CD8-positive, alpha-beta memory T cell (primary cell): ENCODE measurements at places on chromosomes 4 and X.

GRCh38 chr4:121344098-121344497, 36.7 kb downstream of the QRFPR start:
- no peak for DNase-seq

DNA sequence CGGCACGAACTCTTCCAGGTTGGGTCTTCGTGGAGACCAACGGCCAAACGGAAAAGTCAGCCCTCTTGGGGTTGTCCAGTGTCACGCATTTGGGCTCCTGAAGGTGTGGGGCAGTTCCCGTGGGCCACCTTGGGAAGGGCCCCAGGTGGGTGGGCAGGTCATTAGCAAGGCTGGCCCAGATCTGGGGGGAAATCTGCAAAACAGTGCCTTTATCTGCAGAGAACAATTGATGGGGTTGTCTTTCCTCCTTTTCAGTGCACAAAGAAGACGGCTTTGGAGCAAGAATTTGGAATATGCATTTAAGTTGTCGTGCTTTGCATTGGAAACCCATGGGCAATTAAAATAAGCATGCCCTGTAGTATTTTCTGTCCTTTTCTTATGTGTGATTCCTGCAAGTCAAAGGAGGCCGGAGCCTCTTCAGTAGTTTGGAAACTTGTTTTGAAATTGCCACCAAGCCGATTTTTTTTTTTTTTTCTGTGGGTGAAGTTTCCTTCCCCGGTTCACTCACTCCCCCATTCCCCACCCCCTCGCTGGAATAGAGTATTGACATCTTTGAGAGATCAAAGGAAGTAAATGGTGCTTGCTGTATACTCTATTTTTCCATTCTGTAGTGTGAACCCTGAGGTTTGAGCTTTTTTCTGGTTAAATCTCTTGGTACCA, 9.8 kb downstream of the ZIC3 start:
- DNase-seq, result no peak

DNA sequence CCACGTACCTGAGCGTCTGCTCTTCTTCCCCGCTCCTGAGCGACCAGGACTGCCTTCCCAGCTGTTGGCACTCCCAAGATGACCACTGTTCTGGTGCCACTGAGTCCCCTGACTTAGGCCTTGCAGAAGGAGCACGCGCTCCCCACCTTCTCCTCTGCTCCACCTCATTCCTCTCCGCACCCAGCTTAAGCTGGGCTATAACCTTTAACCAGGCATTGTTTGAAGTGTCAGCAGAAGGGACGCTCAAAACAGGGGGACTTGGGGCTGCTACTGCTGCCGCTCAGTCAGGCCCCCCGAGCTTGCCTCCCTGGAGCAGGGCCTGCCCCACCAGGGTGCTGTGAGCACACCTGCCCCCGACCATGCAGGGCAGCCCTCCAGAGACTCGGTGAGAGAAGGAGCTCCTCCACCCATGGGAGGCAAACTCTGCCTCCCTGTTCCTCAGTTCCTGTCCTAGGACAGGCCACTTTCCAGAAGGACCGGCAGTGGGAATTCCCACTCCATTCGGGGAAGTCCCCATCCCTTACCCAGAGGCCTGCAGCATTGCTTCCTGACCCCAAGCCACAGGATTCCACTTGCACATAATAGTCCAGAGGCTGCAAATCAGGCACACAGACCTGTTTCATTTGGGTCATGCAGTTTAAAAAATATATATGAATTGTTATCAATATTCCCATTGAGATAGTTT, 99.7 kb upstream of the ENPP6 start:
- no peak for DNase-seq

GRCh38 chr4:158913766-158914165, 144.9 kb downstream of the FNIP2 start:
- no peak for DNase-seq

- DNase-seq, result no peak
These were observed 247.6 kb upstream of the CNKSR2 start for GRCh38 chrX:21126661-21127060.

DNA sequence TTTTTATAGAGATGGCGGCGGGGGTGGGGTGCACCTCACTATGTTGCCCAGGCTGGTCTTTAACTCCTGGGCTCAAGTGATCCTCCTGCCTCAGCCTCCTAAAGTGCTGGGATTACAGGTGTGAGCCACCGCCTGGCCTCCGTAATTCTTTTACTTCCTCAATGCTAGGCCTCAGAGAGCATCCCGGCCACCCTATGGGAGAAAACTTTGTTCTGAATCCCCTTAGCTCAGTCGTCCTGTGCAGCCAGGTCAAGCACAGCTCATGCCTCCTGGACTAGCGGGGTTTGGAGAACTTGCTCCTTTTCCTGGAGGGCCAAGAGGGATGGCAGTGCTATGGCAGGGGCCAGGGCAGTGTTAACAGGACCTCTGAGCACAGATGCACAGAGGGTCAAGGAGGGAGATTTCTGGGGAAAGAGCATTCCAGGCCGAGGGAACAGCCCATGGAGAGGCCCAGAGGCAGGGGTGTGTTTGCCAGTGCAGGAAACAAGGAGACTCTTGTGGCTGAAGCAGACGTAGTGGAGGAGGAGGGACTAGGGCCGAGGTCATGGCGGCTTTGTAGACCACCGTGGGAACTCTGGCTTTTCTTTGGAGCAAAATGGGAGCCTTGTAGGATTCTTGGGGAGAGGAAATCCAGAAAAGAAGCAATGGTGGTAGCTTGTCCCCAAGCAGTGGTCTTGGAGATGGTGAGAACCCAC, 9.8 kb upstream of the TNIP2 start:
- DNase-seq, result no peak

DNA sequence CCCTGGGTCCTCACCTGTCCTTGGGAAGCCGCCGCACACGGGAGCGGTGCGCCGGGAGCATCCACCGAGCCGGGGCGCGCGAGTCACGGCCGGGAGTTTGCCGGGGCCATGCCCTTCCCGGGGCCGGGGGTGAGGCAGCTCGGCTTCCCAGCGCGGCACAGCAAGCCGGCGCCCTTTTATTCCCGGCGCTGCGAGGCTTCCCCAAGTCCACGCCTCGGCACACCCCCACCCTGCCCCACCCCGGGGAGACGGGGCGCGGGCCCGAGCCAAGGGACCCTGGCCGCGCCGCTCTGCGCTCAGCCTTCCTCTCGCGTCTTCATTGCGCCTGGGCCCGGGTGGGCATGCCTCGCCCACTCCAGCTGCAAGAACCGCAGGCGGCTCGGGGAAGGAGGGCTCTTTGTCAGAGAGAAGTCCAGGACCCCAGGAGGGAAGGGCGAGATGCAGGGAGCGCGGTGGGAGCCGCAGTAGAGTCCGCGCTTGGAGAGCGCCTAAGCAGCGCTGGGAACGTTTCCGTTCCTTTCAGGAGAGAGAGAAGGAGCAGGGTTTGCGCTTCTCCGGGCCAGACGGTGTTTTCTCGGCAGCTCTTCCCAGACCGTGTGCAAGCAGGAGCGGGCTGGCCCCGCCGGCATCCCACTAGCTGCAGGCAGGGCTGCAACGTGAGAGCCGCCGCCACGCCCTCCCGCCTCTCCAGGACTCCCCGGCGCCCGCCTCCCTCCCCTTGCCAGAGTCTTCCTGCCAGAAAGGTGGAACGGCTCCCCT, at the start of gene MXRA5:
Gene MXRA5 (minus strand): TSS at position 152 of the 759 bp plus-strand sequence. CDS start 2,819 bp downstream, outside the sequence.
- DNase-seq, result no peak

DNA sequence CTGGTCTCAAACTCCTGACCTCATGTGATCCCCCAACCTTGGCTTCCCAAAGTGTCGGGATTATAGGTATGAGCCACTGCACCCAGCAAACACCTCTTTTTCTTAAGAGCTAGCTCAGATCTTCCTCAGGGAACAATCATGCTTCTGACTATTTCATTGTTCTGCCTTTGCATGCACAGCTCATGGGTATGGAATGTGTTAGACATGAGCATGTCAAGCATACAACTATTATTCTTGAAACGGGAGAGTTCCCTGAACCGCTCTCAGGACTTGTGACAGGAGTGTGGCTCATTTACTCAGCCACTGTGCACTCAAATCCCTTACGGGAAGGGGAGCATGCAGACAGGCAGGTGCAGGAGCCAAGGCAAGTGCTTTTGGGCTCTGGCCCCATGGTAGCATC, 231.7 kb upstream of the TAPT1 start:
- DNase-seq, result no peak

DNA sequence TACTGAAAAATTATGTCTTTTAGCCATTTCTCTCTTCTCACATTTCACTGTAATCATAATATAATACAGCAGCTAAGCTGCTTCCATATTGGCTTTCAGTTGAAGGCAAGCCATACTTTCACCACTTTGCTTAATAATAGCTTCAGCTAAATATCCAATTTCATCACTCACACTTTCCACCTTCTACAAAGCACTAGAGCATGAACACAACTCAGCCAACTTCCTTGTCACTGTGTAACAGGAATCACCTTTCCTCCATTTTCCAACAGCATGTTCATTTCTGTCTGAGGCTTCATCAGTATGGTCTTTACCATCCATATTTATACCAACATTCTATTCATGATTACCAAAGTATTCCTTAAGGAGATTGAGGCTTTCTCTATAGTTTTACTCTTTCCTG, 219.8 kb upstream of the CTSO start:
- no peak for DNase-seq

GRCh38 chr4:100391086-100391485, 126.7 kb downstream of the EMCN start:
- no peak for DNase-seq

DNA sequence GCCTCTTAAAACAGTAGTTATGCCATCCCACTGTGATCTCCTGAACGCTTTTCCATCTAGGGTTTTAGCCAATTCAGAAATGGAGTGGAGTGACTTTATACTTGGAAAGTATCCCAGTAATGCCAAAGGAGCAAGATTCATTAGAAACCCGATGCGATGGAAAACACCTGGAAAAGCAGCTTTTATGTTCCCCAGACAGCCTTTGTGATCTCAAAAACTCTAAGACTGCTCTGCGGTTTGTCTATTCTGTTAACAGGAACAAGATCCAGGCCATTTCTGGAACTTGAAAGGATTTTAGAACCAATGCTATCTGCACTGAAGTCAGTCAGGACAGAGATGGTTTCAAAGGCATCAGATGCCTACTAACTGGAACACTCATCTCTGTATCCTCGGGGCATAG, 145.1 kb downstream of the APBB2 start:
- no peak for DNase-seq

GRCh38 chrX:65783746-65784145, 116.3 kb downstream of the MSN start:
- DNase-seq, result no peak

- no peak for DNase-seq
These were observed 944.7 kb upstream of the NDST4 start for GRCh38 chr4:116058129-116058528.

GRCh38 chrX:13341491-13342101, 21.7 kb upstream of the ATXN3L start:
- DNase-seq, result no peak

DNA sequence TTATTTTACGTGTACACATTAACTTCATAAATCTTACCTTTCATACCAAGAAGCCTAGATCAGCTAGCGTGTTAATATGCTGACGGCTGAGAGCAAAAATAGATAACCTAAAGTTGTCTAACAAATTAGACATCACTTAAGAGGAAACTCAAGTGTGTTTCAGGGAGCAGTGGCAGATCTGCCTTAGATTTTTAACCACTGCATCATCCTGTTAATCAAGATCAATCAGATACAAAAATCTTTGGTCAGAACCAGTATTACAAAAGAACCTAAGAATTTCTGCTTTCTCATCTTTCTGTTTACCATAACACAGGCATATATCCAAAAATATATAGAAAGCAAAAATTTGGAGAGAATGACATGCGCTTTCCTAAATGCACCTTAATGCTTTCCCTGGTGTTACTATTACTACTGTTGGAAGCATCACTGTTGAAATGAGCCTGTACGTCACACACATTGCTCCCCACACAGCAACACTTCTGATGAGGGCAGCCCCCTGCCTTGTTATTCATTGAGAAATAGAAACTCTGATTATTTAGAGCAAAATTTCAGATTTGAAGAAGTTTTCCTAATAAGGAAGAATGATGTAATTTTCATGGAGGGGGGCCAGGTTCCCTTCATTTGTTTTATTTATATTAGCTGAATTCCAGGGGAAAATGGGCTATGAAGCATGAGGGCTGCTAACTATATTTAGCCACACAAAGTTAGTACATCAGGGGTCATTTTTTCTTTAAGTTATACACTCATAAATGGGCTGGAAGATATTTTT, 152.3 kb downstream of the CBR4 start:
- no peak for DNase-seq

GRCh38 chr4:115287426-115287825, 174.0 kb upstream of the NDST4 start:
- no peak for DNase-seq

GRCh38 chrX:53412446-53412845, 10.0 kb downstream of the SMC1A start:
- DNase-seq, result no peak

- DNase-seq, result no peak
These were observed 52.3 kb downstream of the CPEB2 start for GRCh38 chr4:15054541-15054940.

- no peak for DNase-seq
These were observed 11.0 kb upstream of the FGF5 start for GRCh38 chr4:80255329-80256095.

- DNase-seq, result no peak
These were observed 168.9 kb downstream of the AMELX start for GRCh38 chrX:11462136-11462535.

- DNase-seq, result no peak
These were observed 210.9 kb downstream of the FRMPD4 start for GRCh38 chrX:12349201-12349600.

DNA sequence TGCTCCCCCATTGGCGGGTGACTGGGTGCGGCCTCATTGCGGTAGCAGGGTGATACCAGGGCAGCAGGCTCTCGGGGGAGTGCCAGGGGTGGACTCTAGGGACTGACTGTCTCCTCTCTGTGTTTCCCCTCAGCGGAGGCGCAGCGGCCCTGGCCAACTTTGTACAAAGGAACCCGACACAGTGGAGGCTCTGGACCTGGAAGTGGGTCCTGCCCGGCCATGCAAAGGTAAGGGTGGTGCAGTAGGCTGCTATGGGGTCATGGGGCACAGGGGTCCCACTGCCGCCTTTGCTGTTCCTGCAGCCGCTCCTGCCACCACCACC, 16.3 kb downstream of the SULT1B1 start:
- DNase-seq, result no peak

DNA sequence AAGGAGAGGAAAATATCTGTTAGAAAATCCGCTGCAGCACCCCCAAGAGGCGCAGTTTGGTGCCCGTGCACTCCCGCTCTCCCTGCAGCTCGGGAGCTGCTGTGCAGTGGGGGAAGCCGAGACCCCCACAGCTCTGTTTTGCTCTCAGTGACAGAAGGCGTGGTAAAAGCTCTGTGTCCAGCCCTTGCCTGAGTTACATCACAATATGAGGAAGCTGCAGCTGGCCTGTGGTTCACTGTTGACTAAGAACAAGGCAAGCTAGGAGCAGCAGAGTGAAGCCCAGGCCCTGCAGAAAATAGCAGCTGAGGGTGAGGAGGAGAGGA, 88.5 kb upstream of the ADRA2C start:
- no peak for DNase-seq

DNA sequence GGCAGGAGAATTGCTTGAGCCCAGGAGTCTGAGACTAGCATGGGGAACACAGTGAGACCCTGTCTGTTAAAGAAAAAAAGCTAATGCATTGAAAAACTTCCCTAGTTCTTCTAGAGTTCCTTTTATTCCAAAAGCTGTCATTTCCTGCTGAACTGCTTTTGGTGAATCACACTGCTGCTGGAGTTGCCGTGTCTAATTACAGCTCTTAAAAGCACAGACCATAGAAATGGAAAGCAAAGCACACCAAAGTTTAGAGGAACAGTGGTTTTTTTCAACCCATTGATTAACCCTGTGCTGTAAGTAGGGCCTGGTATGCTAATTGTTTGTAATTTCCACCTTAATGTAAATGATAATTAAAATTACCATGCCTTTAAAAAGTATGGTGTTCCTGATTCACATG, 52.4 kb downstream of the SEPTIN11 start:
- no peak for DNase-seq
